ENCODE measurements at places on chromosomes 6 and 20.

DNA sequence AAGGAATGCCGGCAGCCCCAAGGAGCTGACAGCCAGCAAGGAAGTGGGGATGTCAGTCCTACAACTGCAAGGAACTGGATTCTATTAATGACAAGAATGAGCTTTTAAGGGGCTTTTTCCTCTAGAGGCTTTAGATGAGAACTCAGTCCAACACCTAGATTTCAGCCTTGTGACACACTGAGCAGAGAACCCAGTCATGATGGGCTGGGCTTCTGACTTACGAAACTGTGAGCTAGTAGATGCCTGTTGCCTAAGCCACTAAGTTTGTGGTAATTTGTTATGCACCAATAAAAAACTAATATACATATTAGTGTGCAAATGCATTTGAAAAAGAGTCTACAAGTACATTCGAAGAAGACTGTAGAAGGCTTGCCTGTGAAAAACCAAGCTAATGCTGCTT is 263.3 kb downstream of the SOX4 start:
- no peak for DNase-seq

GRCh38 chr20:63778857-63779256 is 39.3 kb downstream of the SLC2A4RG start:
- no peak for DNase-seq

GRCh38 chr6:109490713-109491112 is 7.7 kb upstream of the ZBTB24 start:
- DNase-seq: no peak

GRCh38 chr20:39909447-39909846 is 779.6 kb downstream of the MAFB start:
- DNase-seq: no peak

- DNase-seq: no peak
These were observed 128.7 kb downstream of the TMEM242 start for GRCh38 chr6:157194643-157195042.

DNA sequence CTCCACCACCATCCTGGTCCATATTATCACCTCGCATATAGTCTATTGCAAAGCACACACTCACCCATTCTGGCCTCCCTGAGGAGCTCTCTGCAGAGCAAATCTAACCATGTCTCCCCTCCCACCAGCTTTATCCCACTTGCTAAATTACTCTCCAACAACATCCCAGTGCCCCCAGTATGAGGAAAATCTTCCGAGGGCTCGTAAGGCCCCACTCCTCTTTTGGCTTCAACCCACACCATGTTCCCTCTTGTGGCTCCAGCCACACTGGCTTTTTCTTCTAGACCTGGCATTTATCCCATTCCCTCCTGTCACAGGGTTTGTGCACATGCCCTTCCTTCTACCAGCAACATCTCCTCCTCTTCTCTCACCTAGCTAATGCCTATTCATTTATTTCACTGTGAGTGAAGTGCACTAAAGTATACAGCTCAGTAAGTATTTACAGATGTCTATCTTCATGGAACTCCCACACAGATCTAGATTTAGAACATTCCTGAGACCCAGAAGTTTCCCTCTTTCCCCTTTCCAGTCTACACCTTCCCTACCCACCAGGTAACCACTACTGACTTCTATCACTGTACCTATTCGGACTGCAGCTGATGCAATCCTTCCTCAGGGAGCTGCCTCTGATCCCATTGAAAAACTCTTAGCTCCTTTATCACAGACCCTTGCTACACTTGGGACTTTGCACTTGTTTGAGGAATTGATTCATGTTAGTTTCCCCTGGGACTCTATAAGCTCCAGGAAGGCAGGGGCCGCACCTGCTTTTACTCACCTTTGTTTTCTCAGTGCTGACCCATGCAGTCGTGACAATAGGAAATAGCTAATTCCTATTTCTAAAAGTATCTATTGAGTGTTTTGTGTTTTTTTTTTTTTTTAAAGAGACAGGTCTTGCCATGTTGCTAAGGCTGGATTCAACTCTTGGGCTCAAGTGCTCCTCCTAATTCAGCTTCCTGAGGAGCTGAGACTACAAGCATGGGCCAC is 15.5 kb downstream of the MRPL14 start:
- no peak for DNase-seq

DNA sequence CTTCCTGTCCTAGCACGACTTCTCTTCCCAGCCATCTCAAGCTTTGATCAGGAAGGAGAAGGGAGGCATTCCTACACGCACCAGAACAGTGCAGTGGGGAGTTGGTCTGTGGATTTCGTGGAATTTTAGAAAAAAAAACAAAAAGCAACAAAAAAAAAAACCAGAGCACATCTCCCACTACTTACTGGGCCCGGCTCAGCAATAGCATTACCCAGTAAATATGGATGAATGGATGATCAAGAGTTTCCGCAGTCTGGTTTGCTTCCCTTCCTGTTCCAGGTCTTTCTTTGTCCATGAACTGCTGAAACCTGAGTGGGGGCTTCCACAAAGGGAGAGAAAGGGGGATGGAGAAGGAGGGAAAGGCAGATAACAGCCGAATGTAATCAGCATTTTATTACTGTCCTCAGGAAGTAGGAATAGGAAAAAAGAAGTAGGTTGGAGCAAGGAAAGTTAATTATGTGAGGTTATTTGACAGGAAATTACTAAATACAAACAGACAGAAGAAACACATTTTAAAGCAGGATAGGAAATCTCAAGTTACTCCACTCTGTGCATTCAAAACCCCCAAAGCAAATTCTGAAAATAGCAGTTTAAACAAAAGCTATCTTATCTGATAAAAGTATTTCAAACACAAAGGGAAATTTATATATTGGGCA is 349.0 kb downstream of the PRL start:
- DNase-seq: no peak

DNA sequence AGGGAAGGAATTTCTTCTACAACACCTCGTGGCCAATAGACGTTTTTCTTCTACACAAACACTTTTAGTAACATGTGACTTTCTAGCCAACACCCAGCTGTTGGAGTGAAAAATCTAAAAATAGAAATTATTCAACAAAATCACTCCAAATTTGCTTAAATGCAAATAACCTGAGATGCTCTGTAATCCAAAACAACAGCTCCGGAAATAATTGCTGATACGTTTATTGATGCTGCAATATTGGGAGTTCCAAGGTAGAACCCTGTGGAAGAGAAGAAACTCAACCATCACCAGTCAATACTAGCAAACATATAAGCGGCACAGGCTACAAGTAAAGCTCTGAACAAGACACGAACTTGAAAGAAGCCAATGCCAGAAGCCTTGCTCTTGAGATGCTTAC is 230.6 kb downstream of the ALDH8A1 start:
- no peak for DNase-seq

- DNase-seq: no peak
These were observed 41.4 kb downstream of the HLA-F start for GRCh38 chr6:29764422-29765196.

- DNase-seq: no peak
These were observed 37.6 kb upstream of the SUPT3H start for GRCh38 chr6:45415315-45415714.

DNA sequence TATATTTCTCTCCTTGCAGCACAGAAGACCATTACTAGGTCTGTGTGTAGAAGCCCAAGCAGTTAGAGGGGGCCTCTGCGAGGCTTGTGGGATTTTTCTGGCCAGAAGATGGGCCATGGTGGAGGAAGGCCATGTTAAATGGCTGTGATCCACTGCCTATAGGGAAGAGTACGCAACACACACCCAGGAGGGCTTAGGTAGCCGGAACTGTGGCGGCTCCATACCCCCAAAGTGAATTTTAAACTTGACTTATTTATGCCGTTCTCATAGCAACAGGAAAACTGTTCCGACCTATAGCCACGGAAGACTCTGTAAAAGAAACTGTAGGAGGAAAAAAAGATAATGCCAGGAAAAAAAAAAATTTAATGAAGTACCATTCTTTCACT is 69.5 kb downstream of the SLX4IP start:
- no peak for DNase-seq

- DNase-seq: no peak
These were observed 45.4 kb downstream of the MYB start for GRCh38 chr6:135226537-135226936.

DNA sequence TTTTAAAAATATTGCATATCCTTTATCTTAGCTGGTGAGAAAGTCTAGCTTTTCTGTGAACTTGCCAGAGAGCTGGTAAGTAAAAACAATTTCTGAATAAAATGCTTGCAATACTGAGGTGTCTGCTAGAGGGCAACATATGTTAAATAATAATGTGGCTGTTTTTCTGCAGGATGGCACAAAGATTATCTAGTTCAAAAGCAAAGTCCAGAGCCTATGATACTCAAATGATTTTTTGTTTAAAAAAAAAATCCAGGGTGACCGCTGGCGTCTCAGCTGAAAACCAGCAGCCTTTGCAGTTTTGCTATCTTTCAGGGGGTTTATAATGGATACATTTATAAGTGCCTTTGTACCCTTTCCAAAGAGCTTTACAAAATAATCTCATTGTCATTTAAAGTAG is 194.9 kb downstream of the PHACTR1 start:
- DNase-seq: no peak

DNA sequence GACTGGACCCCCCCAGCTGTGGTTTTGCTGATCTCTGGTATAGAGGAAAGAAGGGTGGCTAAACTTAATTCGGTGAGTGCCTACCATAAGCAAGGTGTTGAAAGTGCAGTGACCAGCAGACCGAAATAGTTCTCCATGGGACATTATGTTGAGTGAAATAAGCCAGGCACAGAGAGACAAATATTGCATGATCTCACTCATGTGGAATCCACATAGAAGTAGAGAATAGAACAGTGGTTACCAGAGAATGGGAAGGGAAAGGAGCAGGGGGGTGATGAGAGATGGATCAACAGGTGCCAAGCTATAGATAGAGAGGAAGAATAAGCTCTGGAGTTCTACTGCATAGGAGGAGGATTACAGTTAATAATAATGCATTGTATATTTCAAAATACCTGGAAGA is 9.7 kb upstream of the GCNT2 start:
- DNase-seq: no peak

DNA sequence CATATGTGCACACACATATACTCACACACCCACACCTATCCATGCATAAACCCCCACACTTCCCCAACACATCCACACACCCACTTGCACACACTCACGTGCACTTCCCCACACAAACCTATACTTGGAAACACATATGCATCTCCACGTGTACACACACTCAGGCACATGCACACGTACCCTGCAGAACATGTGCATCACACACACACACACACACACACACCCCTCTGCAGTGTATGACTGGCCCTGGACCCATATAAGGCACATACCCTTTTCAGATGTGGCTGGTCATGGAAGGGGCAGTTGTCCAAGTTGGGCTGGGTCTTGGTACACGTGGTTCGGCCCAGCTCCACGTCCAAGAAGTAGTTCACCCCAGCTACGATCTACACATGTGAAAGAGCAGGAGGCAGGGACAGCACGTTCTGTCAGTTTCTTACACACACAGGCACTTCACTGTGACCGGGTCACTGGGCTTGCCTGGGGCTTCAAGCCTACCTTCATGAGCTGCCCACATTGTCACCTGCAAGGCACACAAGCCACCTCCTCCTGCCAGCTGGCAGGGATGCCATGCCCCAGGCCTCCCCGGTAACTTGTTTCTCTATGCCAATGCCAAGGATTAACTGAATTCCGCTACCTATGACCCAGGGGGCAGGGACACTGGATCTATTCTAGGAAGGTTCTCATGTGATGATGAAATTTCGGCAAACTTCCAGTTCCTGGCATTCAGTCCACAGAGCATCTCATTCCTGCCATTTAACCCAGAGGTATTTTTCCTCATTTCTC is 2.6 kb downstream of the CST3 start:
- DNase-seq: peak; percentile 97

- DNase-seq: no peak
These were observed 40.7 kb upstream of the MROH8 start for GRCh38 chr20:37219751-37220668.

DNA sequence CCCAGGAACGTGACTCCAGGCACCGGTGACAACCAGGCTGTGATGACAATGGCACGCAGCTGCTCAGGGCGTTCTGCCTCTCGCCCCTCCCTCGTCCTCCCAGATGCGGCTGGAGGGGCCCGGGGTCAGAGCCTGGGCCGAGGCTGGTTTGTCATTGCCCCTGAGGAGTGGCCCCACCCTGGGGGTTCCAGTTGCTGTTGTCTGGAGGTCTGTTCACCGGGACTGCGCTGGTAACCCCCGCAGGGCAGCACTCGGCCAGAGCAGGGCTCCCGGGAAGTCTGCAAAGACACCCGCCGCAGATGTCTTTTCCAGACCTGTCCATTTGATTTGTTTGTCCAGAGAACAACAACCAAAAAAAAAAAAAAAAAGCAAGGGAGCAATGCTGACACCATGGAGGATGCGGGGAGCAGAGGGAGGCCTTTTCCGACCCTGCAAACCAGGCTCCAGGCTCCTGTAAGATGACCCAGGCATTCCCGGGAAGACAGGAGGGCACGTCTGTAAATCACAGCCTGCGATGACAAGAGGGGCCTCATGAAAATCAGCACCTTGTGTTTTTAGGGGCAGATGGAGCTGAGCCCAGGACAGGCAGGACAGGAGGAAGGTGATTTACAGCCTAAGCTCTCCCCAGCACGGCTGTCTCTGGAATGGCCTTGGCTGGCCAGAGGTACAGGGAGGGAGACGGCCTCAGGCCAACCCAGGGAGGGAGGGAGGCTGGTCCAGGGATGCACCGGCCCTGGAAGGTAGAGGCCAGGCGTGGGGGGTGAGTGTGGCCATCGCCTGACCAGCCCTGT is 189.3 kb downstream of the ERMARD start:
- no peak for DNase-seq

- DNase-seq: no peak
These were observed 64.6 kb downstream of the UST start for GRCh38 chr6:148811459-148811858.

DNA sequence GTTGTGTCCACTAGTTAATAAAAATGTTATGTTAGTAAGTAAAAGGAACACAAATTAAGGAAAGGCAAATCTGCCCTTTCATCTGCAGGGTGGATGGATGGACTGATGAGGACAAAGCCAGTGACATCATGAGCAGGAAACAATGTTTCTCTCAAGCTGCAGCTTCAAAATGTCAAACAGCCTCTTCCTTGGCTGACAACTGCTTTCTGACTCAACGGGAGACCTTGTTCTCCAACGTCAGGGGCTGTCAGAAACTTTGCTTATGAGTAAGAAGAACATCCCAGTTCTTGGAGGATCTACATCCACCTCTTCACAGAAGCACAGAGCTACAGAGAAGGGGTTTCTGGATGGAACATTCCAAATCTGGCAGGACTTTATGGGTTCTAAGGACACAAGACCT is 6.0 kb downstream of the CST2 start:
- no peak for DNase-seq

DNA sequence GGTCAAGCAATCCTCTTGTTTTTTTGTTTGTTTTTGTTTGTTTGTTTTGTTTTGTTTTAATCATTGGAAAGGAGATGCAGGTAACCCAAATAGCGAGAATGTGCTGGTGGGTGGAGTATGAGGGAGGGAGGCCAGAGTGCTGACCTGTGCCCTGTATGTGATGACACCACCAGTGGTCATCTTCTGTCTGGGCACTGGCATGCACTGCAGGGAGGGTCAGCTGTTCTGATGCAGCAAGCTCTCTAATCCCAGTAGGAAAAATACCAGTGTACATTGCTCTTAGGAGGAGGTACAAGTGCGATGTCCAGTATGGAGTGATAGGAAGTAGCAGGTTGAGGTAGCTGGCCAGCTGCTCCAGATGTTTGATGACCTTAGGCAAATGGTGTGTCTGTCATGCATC is 2.9 kb upstream of the CST1 start:
- DNase-seq: no peak

Data from left lobe of liver (tissue), 2 donors.